ENCODE measurements at places on chromosomes 6 and 20.

DNA sequence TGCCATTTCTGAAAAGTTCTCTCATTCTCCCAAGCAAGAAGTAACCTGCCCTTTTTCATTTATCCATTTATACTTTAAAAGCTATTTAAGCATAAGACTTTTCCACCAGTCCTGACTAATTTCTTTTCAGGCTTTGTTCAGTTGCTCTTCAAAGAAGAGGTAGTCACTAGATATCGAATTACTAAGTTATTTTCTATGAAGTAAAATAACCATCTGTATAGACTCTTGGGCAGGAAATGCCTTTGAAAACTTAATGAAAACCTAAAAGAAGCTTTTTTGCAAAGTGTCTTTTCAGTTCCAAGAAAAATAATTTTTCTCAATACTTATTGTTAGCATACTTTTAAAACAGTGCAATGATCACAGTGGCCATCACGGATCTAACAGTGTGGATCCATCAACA, 31.3 kb upstream of the LAMP5 start:
- no peak for DNase-seq

GRCh38 chr6:26022737-26023136, 60.1 kb downstream of the TRIM38 start:
- DNase-seq = no peak

DNA sequence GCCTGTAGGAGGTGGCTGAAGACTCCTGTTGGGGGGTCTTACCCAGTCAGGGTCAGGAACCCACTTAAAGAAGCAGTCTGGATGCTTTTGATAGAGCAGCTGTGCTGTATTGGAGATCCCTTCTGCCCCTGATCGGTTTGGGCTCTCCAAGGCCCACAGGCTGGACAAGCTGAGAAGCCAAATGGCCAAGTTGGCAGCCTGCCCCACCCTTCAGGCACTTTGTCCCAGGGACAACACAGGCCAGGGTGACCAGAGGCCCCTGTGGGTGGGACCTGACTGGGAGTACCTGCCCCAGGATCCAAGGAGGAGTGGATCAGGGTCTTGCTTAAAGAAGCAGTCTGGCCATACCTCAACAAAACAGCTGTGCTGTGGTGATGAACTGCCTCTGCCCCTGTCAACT, 48.4 kb downstream of the ZC2HC1B start:
- DNase-seq = no peak

- DNase-seq = no peak
Measured at GRCh38 chr20:55070001-55070400, 594.6 kb downstream of the DOK5 start.

DNA sequence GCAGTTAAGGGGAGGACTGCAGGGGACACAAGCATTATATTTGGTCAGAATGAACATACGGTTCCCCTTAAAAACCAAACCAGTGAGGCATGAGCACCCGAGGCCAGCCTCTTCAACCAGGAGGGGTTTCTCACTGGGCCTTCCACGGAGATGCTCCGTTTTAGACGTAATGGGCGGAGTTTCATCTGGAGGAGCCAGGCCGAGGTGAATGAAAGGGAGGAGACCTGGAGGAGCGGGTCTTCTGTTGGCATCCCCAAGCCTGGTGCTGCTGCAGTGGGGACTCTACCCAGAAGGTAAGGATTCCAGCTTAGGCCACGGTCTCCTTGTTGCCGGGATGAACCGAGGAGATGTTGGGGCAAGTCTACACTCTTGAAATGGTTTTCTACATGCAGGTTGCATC, 47.4 kb downstream of the ADNP start:
- DNase-seq = no peak

GRCh38 chr20:57996936-57997890, 231.2 kb downstream of the ANKRD60 start:
- DNase-seq = peak; percentile 40

- DNase-seq = no peak
Measured at GRCh38 chr6:75393806-75394205, 99.8 kb downstream of the FILIP1 start.

DNA sequence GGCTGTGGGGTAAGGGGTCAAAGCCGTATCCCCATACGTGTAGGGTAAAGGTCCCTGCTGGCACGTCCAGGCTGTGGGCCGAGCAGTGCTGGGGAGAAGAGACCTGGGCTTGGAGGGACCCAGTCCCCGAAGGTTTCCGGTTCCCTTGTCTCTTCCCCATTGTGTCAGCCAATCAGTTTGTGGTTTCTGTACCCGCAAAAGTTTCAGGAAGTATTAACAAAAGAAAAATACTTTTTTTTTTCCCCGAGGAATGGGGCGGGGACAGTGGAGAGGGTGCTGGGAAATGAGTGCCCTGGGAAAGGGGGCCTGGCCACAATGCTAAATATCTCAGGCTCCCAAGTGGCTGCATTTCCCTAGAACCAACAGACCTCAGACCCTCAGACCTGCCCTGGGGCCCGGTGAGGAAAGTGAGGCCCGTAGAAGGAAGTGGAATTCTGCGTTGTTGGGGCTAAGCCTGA, 15.2 kb upstream of the AMD1 start:
- DNase-seq = no peak

DNA sequence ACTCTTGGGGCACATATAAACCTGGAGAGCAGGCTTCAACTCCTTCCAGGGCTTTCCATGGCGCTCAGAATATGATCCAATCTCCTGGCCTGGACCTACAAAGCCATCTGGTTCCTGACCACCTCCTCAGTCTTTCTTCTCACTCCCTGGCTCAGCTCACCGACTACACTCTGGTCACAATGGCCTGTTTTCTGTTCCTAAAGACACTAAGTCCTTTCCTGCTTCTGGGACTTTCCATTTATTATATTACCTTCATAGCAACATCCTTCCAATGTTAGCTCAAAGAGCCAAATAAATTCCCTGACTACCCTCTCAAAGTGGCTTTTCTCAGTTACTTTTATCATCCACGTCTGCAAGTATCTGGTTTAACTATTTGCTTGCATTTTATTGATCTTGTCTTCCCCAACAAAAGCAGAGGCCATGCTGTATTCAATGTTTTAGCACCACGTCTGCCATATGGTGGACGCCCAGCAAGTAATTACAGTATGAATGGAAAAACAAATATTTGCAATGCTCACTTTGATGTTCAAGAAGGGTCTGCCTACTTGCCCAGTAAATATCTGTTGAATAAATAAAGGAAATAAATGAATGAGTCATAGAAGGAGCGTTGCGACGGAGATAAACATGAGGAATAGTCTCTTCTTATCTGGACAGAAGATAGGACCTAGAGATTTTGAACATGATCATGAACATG, 328.4 kb downstream of the ESR1 start:
- DNase-seq = no peak

- DNase-seq = no peak
Measured at GRCh38 chr6:158654498-158654897, 4.6 kb downstream of the SYTL3 start.

GRCh38 chr6:52534966-52535390, 41.9 kb downstream of the TRAM2 start:
- DNase-seq = no peak

DNA sequence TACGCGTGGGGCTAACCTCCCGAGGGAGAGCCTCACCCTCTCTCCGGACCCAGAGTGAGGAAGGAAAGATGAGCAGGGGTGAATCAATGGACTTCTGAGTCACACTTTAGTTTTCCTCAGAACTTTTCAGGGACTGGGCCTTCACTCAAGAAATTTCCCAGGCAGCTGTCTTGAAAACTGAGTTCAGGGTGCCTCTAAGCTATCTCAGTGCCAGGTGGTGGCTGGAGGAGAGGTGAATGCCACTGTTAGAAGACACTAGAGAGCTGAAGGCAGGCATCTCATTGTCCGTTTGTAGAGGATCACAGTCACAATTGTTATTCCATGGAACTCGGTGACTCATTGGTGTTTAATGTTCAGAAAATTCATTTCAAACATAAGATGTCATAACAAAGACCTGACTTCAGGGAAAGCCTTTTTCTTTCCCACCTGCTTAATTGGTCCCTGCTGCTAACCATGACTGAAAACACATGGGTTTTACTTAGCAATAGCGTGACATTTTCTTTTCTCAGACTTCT, 5.3 kb upstream of the SERPINB6 start:
- DNase-seq = peak; percentile 44

DNA sequence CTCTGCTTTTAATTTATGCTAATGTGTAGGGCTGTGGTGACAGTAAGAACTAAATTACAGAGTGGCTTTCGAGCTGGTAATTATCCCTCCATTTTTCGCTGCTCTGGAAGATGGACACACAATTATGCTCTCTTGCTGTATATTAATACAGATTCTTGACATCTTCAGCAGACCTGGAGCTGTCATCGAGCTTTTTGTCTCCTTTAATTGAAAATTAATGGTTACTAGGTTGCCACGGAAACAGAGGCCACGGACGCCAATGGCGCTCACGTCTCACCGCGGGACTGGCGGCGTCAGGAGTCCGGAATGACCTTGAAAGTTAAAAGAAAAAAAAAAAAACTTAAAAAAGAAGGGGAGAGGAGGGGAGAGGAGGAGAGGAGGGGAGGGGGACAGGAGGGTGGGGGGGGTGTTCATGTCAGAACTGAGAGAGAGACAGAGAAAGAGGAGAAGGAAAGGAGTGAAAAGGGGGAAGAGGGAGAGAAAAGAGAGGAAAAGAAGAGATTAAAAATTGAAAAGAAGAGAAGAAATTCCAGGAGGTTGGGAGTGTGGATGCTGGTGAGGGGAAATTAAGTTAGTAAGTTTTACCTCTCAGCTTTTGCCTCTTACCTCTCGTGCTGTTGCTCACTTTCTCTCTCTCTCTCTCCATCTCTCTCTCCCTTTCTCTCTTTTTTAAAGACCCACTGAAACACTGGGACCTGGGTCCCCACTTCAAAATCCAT, 22.1 kb upstream of the FOXP4 start:
- no peak for DNase-seq

- DNase-seq = no peak
Measured at GRCh38 chr6:137869549-137870307, 2.7 kb downstream of the TNFAIP3 start.

DNA sequence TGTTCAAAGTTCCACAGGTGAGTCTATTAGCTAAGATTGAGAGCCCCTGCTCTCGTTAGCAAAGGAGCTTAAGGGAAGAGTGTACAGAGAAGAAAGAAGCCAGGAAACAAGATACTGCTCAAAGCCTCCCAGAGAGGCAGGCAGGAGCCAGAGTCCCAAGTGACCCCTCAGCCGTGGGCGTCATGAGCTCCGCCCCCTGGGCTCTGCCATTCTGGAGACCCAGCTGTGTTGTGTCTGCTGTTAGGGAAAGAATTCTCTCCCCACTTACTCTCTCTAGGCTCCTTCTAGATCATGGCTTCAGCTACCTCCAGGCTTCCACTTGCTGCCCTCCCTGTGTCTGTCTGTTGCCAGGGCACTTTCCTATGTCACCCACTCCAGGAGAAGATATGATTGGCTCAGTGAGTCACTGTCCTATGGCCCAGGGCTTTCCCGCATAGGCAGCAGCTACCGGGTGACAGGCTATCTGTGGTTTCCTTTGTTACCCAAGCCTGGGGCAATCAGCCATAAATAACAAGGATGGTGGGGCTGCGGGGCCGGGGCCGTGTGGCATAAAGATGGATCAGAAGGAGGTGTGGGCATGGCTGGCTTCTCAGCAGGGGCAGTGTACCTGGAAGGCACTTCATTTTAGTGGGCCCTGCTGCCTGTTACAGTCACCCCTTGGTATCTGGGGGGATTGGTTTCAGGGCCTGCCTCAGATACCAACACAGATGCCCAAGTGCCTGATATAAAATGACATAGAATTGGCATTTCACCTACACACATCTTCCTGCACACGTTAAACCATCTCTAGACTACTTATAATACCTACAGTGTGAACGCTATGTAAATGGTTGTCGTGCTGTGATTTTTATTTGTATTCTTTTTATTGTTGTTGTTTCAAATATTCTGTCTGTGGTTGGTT, 118.9 kb downstream of the ARMC2 start:
- DNase-seq = peak; percentile 26

GRCh38 chr6:53159558-53159957, 10.9 kb upstream of the GCM1 start:
- DNase-seq = no peak

- no peak for DNase-seq
Measured at GRCh38 chr20:50335866-50336265, 145.2 kb downstream of the CEBPB start.

DNA sequence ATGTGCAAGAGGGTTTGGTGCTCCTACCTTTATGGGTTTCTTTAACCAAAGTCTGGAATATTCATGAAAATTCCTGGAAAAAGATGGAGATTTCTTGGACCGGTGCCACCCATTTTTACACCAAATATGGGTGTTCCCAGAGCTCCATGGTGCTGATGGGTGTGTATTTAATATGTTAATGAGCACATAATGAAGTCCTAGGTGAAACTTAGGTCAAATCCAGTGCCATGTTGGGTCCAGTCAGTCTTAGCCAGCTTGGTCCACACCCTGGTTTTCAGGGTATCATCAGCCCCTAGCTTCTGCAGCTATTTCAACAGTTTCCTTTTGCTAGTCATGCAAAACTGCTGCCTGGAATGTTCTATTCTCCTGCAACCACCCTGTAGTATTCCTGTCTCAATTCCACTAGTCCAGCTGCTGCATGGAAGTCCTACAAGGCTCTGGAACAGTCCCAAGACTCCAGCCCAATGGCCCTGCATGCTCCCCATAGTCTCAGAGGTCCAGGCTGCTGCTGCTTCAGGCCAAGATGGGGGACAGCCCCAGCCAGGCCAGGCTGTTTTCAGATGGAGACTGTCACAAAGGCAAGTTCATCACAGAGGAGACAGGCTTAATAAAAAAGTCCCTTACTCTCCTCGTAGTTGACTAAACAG, 31.8 kb downstream of the CST9L start:
- DNase-seq = no peak

DNA sequence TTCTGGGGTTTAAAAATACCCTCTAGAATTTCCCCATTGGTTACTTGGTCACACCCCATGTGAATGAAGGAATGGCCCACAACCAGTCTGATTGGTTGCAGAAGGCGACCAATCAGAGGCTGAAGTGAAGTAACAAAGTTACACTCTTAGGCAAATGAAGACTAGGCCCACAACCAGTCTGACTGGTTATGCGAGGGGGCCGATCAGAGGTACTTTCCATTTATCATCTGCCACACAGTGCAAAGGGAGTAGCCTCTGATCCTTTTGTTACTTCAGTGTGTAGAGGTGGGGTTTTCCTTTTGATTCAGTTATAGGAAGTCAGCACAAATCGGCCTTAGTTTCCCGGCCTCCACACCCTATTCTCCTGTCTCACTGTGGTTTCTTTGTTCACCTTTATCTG, 61.2 kb upstream of the SGK1 start:
- no peak for DNase-seq

GRCh38 chr6:89204096-89204495, 13.1 kb downstream of the GABRR1 start:
- DNase-seq = no peak

- DNase-seq = no peak
Measured at GRCh38 chr20:58384821-58385220, 4.2 kb upstream of the VAPB start.

GRCh38 chr6:166633732-166634535, 6.9 kb upstream of the RPS6KA2 start:
- no peak for DNase-seq

- DNase-seq = no peak
Measured at GRCh38 chr6:37588735-37589108, 89.0 kb upstream of the CCDC167 start.

DNA sequence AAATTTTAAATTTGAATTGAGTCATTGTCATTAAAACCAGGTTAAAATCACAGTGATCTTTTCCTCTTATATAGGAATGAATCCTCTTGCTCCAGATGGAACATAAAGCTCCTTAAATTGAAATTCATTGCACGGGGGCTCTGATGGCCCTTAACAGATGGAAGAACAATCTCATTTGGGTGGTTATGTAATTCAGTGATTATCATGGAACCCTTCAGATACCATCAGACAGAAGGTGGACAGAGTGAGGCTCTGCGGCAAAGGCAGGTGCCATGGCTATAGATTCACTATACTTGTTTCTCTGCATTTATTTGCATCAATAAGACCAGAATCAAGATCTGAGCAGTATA, 17.8 kb upstream of the RNF182 start:
- no peak for DNase-seq

GRCh38 chr20:1456300-1456699, 10.3 kb downstream of the NSFL1C start:
- DNase-seq = no peak

Measured in H54 (cell line).